ENCODE measurements at places on chromosomes 7 and 10.

- no peak for DNase-seq
These were observed 27.3 kb upstream of the KMT2C start for GRCh38 chr7:152462995-152463708.

GRCh38 chr7:100435401-100436304 is 644 bp downstream of the PPP1R35 start:
- DNase-seq: peak; percentile 50

DNA sequence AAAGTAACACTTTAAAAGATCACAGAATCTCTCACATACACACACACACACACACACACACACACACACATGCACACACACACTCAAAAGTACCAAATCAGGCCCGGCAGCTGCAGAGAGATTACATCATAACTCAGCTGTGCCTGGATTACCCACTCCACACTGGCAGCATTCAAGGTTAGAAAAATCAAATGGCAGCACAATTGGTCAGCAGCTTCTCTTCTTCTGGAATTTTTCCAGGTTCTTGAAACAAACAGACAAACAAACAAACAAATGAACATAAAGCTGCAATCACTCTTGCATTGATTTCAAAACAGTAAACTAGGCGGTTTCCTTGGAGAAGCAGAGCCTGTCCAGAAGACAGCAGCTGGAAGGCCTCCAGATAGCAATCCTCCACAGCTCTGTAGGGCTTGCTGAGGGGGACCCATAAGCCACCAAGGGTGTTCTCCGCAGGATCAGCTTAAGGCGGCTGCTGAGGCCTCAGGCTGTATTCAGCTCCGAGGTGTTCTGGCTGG is 24.5 kb upstream of the FAM133B start:
- DNase-seq: no peak

DNA sequence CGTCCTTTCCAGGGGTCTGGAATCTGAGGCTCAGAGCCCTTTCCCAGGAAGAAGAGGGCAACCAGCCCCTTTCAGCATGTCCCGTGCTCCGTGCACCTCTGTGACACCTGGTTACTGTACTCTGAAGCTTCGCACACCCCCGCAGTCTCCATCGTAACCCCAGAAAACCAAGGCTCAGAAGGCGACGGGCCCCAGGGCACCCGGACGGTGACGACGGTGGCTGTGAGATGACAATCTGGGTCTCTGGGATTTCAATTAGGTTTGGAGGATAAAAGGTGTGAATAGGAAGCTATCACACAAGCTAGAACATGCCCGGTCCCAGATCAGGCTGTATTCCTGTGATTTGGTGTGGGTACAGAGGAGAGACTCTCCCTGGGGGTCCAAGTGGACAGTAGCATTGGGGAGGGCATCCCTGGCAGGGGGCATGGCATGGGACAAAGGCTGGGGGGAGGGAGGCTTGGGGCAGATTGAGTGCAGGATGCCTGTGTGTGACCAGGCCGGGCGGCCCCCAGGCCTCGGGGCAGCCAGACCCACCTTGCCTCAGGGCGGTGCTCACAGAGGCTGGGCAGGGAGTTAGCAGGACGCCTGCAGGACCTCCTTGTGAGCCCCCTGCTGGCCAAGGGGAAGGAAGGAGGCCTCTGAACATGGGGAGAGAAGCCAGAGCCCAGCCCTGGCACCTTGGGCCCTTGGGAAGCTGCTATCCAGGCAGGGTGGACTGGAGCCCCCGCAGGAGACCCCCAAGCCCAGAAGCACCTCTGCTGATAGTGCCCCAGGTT is 23.4 kb upstream of the PSMG3 start:
- DNase-seq: no peak

DNA sequence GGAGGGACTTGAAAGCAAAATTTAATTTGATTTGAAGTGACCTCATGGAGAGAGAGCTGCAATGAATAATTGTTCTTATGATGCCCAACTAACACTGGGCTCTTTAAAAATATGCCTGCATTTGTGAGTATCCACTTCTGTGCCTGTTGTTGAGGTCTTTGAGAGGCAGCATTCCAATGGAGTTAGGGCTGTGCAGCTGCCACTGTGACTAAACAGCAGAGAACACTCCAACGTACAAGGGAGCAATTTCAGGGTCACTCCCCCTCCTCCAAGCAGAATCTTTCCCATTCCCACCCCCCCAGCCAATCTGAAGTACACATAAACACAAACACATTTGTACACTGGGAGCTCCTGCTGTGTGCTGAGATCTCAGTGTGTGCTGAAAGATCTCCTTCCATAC is 28.0 kb upstream of the GSAP start:
- no peak for DNase-seq

DNA sequence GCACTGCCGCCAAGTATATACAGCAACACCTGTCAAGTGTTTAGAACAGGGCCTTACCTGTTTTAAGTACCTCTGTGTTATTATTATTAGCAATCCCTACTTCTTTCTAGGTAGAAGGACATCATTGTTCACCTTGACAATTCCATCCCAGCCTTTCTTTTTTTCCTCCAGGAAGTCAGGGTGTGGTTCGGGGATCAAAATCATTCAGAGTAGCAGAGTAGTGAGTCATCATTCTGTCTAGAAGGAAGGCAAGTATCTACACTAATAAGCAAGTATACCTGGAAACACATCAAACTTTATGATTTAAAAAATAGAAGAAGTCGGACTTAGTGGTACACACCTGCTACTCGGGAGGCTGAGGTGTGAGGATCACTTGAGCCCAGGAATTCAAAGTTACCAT is 25.5 kb upstream of the CAPZA2 start:
- DNase-seq: peak; percentile 31
